NCI-H460 (cell line): ENCODE measurements at places on chromosomes 7 and 10.

GRCh38 chr7:44072364-44073231 lies 7.2 kb upstream of the PGAM2 start:
- peak; percentile 75 for DNase-seq

- DNase-seq, result no peak
Observed at GRCh38 chr10:118950190-118950680, 79.3 kb upstream of the NANOS1 start.

- peak; percentile 92 for DNase-seq
Observed at GRCh38 chr10:1968257-1969033, 231.1 kb upstream of the ADARB2 start.

- DNase-seq, result no peak
Observed at GRCh38 chr10:94098896-94099295, 105.2 kb downstream of the PLCE1 start.

DNA sequence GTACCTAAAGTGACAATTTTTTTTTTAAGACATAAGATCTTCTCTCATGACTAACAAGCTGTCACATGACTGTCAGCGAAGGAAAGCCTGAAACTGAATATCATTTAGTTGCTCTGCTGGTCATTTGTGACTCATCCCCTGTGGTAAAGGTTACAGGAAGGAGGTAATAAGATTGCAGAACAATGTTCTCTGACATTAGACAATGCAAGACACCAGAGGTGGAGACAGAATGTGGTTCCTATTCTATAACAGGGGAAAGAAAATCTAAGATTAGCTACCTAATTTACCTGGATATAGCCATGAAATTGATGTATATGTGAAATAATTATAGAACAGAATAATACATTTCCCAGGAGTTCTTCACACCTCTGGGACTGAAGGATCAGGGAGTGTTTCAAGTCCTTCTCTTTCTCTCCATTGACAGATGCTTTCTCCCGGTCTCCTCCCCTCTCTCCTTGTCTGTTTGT lies 47.7 kb downstream of the LRGUK start:
- DNase-seq, result peak; percentile 55

- no peak for DNase-seq
Observed at GRCh38 chr7:150860291-150860977, 8.1 kb downstream of the AOC1 start.

GRCh38 chr10:43963379-43963778 lies 314.7 kb upstream of the ZNF32 start:
- no peak for DNase-seq

GRCh38 chr10:16948361-16948760 lies 131.1 kb upstream of the RSU1 start:
- no peak for DNase-seq

DNA sequence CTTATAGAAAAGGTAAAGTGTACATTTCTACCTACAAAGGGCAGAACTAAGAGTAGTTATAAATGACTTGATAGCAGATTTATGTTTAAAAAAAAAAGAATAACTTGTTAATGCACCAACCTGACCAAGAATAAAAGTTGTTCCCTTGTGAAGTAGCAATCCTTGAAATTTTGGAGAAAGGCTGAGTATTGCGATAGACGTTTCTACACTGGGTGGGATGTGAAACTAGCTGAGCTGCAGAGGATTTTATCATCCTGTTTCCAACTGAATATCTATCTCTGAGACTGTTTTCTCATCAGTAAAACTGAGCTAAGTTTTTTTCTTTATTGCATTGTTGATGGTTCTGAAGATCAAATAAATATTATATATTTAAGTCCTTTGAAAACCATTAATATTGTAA lies 14.6 kb downstream of the MDFIC start:
- no peak for DNase-seq

GRCh38 chr7:30884881-30885280 lies 26.8 kb upstream of the AQP1 start:
- DNase-seq, result no peak

DNA sequence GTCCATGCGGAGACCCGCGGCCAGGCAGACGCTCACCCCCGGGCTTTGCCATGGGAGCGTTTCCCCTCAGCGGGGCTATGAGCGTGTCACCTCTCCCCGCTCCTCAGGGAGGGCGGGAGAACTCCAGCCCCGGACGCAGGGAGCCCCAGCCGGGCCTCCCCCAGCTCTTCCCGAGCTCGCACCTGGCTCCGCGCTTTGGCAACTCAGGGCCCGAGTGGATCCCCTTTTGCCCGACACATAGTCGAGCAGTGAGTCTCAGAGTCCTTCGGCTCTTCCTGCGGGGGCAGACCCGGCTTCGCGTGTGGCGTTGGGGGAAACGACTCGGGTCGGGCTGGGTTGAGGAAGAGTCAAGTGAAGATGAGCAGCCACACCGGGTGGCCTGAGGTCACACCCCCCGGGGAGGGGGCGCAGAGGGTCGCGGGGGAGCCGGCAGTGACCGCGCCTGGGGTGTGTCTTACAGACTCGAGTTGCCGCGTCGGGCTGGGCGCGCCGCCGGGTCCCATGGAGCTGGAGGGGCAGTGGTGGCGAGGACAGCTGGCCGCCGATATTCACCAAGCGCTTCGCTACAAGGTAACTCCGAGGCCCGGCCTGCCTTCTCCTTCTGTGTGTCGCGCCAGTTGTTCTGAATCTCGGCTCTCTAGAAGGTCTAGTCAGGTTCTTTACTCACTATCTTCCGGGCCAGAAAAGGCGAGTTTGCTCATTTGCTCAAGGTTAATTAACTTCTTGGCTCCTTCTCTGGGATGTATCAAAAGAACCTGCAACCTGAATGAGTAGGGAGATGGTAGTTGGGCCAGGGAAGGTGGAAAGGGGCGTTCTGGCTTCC lies 721 bp downstream of the CCNJ start:
- peak; percentile 19 for DNase-seq

DNA sequence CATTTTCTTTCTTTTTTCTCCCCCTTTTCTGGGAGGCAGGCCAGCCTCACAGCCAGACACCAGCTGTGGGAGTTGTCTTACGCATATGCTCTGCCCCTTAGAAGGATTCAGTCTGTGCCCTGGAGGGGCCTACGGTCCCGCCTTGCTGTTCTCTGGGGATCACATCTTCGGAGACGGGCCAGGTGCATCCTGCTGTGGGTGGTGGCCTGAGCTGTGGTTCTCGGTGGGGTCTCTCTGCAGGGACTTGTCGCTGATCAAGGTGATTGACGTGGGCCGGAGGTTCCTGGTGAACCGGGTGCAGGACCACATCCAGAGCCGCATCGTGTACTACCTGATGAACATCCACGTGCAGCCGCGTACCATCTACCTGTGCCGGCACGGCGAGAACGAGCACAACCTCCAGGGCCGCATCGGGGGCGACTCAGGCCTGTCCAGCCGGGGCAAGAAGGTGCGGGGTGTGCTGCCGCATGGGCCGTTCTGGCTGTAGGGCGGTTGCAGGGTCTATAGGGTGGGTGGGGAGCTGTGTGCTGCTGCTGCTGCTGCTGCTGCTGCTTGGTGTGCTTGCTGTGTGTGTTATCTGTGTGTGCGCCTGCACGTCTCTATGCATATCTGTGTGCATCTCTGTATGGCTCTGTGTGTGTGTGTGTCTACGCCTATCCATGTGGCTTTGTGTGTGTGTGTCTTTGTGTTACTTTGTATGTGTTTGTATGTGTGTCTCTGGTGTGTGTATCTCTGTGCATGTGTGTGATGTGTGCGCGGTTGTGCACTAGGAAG lies 17.9 kb downstream of the PFKFB3 start:
- no peak for DNase-seq

- DNase-seq, result no peak
Observed at GRCh38 chr10:35442592-35442991, 106.3 kb downstream of the CCNY start.

DNA sequence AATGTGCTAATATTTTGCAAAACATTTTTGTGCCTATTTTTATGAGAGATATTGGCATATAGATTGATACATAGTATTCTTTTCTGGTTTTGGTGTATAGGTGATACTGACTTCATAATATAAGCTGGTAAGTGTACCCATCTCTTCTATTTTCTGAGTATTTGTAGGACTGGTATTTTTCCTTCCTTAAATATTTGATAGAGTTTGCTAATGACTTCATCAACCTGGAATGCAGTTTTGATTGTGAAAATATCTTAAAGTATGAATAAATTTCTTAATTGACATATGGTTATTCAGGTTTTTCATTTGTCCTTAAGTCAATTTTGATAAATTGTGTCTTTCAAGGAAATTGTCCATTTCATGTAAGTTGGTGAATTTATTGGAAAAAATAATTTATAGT lies 6.1 kb upstream of the SCRN1 start:
- no peak for DNase-seq

GRCh38 chr7:119482671-119483070 lies 790.3 kb upstream of the KCND2 start:
- DNase-seq, result no peak

GRCh38 chr10:61170594-61170993 lies 226.6 kb upstream of the RHOBTB1 start:
- no peak for DNase-seq

DNA sequence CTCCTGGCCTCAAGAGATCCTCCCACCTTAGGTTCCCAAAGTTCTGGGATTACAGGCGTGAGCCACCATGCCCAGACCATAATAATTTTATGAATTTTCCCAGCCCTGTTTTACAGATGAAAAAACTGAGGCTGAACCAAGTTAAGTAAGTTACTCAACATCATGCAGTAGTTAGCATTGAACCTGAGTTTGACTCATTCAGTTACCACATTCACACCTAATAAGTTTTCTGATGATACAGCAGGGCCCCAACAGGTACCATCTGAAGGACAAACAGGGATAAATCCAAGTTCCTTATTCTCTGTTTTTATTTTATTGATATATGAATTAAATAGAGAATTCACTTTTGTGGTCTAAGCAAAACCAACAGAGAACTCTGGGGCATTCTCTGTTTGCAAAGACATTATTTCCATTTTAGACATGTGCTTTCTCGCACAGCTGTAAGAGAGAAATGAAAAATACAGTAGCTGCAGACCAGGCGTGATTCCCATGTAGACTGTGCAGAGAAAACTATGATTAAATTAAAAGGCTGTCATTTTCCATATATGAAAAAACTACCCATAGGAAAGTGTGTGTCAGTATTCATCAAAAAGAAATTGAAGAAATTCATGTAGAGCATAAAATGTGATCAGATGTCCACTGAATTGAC lies 26.6 kb downstream of the APBB1IP start:
- no peak for DNase-seq

- peak; percentile 51 for DNase-seq
Observed at GRCh38 chr10:124671486-124672075, 72.6 kb downstream of the FAM53B start.

- DNase-seq, result no peak
Observed at GRCh38 chr7:1915956-1916600, 246.0 kb downstream of the ELFN1 start.

- no peak for DNase-seq
Observed at GRCh38 chr7:127682140-127682539, 30.1 kb downstream of the SND1 start.

GRCh38 chr10:62788861-62789467 lies 15.6 kb upstream of the ADO start:
- DNase-seq, result no peak
